ENCODE measurements at places on chromosomes 3 and 15.

DNA sequence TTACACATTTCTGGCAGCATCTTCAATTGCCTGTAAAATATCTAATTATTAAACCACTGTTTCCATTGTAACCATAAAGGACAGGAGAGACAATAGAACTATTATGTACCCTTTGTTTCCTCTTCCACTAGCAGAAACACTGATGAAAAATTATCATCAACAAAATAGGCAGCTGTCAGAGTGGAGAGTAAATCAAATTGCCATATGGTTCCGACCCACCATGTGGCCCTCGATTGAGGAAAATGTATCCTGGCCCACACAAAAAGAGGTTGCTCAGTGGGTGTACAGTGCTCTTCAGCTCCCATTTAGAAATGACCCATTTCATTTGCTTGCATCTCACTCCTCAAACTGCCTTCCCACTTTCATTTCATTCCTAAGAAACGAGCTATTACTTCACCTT is 570.6 kb upstream of the UBE2E2 start:
- DNase-seq, result no peak

DNA sequence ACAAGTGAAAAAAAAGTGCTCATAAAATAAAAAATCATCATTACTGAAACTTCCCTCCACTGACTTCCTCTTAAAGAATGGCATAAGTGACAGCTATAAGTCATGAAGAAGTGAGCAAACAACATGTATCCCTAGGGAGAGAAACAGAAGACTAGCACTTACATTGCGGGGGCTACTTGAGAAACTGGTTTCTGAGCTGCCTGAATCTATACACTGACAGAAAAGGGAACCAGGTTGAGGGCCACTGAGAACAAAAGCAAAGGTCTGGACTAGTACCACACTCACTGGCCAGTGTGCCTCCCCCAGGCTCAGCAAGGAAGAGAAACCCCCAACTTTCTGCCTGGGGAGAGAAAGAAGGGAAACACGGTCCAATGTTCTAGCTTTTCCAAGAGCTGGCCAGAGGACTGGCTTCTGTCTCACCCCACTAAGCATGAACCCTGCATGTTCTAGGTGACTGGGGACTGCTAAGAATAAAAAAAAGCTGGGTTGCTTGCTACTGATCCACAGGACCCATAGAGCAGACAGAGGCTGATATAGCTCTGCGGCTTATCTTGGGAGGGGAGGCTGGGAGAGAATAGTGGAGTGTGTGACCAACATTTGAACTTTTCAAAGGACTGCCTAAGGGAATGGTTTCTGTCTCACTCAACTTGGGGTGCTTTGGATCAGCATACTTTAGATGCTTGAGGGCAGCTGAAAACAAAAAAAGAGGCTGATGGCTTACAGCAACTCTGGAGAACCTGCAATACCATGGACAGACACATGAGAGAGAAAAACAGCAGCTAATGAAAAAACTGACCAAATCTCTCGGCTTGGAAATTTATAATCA is 8.1 kb downstream of the RAD18 start:
- no peak for DNase-seq

DNA sequence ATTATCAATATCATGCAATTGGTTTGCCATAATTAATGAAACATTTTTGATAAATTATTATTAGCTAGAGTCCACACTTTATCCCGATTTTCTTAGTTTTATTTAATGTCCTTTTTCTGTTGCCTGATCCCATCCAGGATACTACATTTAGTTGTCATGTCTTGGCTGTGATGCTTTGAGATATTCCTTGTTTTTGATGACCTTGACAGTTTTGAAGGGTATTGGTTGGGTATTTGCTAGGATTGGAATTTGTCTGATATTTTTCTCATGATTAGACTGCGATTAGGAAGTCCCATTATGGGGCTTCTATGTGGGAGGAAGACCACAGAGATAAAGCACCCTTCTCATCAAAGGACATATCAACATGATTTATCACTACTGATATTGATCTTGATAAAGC is 43.0 kb downstream of the CGNL1 start:
- DNase-seq, result no peak

- no peak for DNase-seq
These were observed 259.1 kb downstream of the KCNMB2 start for GRCh38 chr3:178795349-178795748.

GRCh38 chr3:12157026-12157425 is 1.7 kb downstream of the TIMP4 start:
- no peak for DNase-seq

DNA sequence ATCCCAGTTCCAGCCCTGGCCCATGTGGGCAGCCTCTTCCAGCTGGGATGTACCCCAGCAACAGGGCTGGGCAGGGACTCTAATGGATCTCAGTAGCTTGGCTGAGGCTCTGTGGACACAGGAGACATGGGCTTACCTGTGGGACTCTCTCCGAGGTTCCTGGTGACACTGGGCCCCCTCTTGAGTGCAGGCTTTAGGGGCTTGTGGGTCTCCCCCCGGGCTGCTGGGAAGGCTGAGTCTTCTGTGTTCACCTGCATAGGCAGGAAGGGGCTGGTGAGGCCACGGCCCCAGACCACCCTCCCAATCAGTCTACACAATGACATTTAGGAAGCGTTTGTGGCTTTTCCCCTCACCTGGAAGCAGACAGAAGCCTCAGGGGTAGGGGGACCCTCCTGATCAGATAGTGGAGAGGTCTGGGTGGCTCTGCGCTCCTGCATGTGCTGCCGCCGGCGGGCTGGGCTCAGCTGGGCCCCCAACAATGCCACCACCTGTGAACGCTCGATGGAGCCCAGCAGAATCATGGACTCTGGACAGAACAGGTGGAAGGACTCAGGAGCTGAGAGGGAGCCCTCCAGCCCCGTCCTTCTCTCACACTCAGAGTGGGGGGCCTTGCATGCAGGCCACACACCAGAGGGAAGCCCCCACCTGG is 8.4 kb downstream of the CLCN2 start:
- DNase-seq, result no peak

DNA sequence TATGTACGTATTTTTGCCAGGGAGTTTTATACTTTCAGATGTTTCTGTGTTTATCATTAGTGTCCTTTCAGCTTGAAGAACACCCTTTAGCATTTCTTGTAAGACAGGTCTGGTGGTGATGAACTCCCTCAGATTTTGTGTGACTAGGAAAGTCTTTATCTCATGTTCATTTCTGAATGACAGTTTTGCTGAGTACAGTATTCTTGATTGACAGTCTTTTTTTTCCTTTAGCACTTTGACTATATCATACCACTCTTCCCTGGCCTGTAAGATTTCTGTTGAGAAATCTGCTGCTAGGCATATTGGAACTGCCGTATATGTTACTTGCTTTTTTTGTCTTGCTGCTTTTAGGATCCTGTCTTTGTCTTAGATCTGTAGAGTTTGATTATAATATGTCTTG is 5.8 kb downstream of the LNP1 start:
- no peak for DNase-seq

- DNase-seq, result no peak
These were observed 318.0 kb upstream of the LMCD1 start for GRCh38 chr3:8183627-8184026.

DNA sequence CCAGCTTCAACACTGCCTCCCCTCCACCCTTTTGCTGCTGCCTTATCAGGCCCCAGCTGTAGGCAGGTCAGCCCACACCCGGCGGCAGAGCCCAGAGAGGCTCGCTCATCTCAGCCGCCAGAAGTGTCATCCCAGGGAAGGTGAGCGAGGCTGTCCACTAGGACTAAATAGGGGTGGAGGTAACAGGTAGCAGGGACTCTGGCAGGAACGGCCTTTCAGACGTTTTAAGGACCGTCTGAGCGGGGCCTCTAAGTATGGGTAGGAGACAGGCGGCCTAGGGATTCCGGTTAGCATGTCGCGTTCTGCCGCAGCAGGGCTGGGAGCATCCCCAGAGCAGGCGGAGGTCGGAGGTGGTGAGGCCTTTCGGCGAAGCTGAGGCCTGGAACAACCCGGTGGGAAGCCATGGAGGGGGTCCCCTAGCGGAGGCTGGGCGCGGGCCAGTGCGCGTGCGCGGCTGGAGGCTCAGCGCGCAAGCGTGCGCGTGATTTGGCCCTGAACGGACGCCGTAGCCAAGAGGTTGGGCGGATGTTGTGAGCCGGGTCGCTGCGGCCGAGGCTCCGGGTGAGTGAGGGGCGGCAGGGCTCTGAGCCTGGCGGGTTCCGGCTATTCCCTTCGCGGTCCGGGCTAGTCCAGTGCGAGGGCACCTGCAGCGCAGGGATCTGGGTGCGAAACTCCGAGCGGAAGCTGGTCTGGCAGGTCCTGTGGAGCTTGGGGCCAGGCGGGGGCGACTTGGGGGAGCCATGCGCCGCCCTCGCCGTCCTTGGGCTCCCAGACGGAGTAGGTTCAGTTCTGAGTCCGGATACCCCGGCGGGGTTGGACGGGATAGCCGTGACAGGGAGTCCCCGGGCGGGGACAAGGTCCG is at the start of the genes MST1 and RNF123:
MST1 (minus strand) TSS at position 429 of the 862 bp plus-strand sequence. CDS start 783 bp downstream, outside the sequence.
RNF123 (plus strand) TSS at position 512 of the 862 bp plus-strand sequence. CDS start 1,609 bp downstream, outside the sequence.
- DNase-seq, result no peak

DNA sequence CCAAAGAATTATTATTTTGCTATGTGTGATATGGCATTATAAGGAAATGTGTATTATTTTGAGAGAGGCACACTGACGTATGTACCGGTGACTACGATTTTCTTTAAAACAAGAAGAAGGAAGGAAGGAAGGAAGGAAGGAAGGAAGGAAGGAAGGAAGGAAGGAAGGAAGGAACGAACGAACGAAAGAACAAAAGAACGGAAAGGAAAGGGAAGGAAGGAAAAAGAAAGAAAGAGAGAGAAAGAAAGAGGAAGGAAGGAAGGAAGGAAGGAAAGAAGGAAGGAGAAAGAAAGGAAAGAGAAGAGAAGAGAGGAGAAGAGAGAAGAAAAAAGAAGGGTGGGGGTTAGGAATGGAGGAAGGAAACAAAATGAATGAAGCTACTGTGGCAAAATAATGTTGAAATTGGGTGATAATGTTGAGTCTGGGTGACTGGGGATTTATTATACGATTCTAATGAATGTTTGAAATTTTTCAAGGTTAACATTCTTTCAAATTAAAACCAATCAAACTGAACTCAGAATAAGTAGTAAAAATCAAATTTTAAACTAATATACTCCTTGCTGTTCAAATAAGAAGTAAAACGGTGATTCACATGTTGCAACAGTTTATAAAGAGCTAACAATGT is 70.3 kb downstream of the PHC3 start:
- DNase-seq, result no peak

DNA sequence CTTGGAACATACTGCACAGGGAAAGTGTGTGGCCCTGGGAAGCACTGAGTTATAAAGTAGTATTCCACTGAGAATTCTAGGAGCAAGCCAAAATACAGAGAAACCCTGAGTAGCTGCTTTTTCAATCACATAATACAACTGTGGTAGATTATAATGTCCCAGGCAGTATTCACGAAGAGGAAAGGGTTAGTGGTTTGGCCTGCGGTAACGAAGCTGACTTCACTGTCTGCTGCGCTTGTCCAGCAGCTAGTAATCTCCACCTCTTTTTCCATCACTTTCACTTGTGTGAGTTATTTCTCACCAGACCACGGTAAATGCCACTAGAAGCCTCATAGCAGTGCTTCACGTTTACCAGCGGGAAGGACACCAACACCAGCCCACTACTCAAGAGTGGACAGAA is 34.4 kb downstream of the RPL39L start:
- no peak for DNase-seq

GRCh38 chr3:111069974-111070771 is 1.4 kb upstream of the NECTIN3 start:
- no peak for DNase-seq

- DNase-seq, result no peak
These were observed 131.7 kb upstream of the PLXND1 start for GRCh38 chr3:129738172-129738571.

DNA sequence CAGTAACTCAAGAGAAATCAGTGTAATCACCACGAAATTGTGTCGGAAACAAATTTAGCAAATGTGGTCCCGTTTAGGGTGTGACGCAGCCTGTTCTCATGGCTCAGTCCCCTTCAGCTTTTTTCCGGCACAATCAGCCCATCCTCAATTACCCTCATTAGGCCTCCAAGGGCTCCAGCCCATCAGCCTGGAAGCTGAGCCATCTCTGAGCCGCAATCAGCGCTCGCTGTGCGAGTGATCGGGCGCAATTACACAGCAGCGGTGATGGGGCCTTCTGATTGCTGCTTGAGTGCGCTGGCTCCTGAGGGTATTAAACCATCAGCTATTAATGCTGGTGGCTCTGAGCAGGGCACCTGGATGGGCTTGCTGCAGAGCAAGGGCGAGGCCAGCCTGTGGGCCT is 55.6 kb downstream of the PLXNA1 start:
- no peak for DNase-seq

DNA sequence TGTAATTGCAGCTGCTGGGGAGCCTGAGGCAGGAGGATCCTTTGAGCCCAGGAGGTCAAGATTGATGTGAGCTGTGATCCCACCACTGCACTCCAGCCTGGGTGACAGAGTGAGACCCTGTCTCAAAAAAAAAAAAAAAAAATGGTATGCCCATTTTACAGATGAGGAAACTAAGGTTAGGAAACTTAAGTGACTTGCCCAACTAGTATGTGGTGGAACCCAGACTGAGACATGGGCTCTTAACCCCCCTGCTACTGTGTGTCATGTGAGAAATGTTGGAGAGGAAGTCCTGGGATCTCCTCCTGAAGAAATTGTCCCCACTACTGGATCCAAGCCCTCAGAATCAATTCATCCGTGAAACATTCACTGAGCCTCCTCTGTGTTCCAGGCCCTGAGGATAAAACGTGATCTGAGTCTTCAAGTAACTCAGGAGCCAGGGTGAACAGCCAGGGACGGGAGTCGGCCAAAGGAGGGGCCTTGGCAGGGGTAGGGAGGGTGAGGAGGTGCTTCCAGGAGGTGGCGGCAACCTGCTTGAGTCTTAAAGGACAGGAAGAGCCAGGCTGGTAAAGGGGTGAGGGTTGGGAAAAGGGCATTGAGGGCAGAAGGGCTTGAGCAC is 19.6 kb upstream of the RNU6-1 start:
- DNase-seq, result no peak

- no peak for DNase-seq
These were observed 291.9 kb upstream of the NR2F2 start for GRCh38 chr15:96038650-96039049.

DNA sequence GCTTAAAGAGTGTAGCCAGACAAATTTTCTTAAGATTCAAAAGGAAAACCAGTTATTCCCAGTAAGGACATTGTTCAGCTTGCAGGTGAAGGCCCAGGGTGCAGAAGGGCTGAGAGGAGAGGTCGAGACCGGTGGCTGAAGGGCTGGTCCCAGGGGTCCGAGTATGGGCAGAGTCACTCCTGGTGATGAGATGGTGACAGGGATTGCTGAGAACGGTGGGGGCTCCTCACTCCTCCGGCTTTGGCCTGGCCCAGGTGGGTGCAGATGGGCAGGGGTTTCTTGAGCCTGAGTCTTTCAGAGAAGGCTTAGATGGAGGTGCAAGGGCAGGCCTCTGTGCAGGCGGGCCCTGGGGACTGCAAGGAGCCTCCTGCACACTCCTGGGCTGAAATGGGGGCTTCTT is 56.2 kb downstream of the ZNF445 start:
- no peak for DNase-seq

GRCh38 chr3:96491868-96492267 is 322.5 kb upstream of the EPHA6 start:
- no peak for DNase-seq

DNA sequence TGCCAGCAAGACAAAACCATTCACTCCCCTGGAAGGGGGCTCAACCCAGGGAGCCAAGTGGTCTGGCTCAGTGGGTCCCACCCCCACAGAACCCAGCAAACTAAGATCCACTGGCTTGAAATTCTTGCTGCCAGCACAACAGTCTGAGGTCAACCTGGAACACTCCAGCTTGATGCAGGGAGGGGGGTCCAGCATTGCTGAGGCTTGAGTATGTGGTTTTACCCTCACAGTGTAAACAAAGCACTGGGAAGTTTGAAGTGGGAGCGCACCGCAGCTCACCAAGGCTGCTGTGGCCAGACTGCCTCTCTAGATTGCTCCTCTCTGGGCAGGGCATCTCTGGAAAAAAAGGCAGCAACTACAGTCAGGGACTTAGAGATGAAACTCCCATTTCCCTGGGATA is 81.7 kb downstream of the MSL2 start:
- DNase-seq, result no peak

Data from NCI-H2171 treated with DMSO at 0.1 percent for 48 hours (cell line).